Activated CD4-positive, alpha-beta T cell treated with anti-CD3 and anti-CD28 coated beads for 48 hours (primary cell): ENCODE measurements at places on chromosomes 16 and 17.

DNA sequence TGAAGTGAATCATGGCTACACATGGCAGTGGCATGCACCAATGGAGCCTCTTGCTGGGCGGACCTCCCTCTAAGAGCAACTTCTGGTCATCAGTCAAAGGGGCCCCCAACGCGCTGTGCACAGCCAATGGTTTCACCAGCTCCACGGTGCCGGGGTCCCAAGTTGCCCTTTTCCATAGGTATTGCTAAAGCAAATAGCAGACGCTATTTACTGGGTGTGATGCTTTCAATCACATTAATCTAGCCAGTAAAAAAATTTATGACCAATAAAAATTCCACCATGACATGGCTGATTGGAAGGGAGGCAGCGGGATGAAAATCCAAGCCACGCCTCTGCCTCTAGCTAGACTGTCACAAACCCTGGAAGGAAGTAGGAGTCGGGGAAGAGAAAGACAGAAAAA lies 680.3 kb upstream of the SOX9 start:
- no peak for DNase-seq

DNA sequence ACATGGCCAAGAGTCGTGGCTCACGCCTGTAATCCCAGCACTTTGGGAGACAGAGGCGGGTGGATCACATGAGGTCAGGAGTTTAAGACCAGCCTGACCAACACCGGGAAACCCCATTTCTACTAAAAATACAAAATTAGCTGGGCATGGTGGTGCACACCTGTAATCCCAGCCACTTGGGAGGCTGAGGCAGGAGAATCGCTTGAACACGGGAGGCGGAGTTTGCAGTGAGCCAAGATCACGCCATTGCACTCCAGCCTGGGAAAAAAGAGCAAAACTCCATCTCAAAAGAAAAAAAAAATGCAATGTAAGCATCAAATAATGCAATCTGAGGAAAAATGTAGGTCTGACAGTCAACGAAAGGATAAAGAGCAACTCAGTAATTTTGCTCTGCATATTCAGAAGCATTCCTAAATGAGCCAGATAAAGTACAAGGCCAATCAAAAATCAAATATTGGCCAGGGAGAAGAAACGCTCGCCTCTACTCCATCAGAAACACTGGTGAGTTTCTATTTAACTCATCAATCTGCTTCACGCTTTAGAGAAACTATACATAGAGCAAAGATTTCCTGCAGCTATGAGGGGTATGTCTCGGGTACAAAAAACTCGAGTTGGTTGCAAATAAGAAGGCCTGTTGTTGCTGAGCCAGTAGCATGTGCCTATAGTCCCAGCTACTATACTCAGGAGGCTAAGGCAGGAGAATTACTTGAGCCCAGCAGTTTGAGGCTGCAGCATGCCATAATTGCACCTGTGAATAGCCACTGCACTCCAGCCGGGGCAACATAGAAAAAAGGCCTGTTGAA lies 3.7 kb downstream of the TXNDC11 start:
- no peak for DNase-seq

DNA sequence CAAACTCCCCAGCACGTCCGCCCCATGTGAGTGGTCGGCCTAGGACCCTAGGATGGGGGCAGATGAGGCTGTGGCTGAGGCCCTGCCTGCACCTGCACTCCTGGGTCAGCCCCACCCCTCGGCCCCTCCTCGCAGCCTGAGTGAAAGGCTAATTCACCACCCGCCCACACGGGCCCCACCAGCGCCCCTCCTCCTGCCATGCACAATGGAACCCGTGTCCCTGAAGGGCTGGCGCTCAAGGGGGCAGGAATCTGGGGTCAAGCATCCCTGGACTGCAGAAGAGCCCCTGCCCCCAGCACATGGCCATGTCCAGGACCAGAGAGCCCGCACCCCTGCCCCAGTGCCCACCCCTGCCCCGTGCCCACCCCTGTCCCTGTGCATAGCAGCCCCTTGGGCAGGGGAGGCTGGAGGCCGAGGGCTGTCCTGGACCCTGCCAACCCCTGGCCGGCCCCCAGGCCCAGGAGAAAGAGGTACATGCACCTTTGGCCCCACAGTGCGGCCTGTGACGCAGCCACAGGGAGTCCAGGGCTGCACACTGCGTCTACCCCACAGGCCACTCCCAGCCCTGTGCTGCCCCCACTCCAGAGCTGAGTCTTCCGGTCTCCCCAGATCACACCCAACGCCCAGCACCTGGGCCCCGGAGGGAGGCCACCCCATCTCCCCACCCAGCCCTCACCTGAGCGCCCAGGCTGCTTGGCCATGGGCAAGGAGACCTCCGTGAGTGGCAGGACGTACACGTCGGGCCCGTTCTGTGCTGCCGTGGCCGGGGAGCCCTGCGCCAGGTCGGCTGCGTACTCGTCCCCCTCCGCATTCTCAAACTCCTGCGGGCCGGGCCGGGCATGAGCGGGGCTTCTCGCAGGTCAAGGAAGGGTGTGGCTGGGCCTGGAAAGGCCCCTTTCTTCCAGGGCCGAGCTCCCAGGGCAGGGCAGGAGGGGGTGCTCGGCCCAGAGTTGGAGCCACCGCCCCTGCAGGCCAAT lies 34.6 kb upstream of the PVALEF start:
- no peak for DNase-seq

DNA sequence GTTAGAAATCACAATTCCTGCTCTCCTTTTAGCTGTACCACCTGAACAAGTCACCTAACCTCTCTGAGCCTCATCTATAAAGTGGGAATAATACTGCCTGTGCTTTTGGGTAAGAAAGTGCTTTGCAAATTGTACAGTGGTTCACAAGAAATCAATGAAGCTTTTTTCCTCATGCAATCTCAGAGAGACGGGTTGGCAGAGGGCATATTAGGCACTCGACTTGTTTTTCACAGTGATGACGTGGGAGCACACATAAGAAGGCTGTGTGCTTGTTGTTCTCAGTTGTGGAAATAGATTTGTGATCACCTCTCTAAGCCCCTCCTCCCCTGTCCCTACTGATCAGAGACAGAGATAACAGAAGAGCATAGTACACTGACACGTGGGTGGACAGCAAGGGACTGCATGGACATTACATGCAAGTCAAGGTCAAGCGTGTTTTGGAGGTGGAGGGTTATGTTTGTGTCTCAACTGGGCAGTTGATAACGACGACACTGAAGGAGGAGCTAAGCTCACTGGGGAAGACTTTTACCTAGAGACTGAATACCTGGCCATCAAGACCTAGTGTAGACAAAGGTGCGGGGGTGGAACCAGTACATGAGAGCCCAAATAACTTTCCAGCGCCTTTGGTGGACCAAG lies 1.7 kb upstream of the GPT2 start:
- no peak for DNase-seq

DNA sequence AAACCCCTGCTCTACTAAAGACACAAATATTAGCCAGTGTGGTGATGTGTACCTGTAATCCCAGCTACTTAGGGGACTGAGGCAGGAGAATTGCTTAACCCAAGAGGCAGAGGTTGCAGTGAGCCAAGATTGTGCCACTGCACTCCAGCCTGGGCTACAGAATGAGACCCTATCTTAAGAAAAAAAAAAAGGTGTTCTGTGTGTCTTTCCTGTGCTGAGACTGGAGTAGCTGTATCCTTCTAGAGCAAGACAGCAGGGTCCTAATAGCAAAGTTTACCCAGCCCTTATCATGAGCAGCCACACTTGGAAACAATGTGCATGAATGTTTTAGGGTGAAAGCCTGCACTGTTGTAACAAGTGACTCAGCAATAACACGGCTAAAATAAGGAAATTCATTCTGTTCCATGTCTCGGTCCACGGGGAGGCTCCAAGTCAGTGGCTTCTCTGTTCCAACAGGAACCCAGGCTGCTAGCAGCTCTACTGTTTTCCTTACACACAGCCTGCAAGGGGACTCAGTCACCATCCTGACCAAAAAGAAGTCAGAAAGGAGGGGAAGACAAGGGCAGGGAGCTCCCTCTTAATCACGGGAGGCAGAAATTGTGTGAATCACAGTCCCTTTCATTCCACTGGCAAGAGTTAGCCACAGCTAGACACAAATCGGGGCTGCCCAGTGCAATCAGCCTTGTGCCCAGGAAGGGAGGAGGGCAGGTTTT lies 7.1 kb upstream of the SLC5A11 start:
- no peak for DNase-seq
